ENCODE measurements at places on chromosomes 13 and 19. TPM values are rescaled to one million over a fixed set of nuclear protein-coding genes. Genes with fewer than 3 reads are reported as not detected.
A peak's percentile ranks its signal among the peaks of the same experiment; 100 is the strongest.

The C1QTNF9 gene
- total RNA-seq, result not detected

The GAPDHS gene
- total RNA-seq, result not detected

The ZNF562 gene
- 34.0 TPM for total RNA-seq

The SYCN gene
- not detected for total RNA-seq

The GNG7 gene
- total RNA-seq, result 0.32 TPM

DNA sequence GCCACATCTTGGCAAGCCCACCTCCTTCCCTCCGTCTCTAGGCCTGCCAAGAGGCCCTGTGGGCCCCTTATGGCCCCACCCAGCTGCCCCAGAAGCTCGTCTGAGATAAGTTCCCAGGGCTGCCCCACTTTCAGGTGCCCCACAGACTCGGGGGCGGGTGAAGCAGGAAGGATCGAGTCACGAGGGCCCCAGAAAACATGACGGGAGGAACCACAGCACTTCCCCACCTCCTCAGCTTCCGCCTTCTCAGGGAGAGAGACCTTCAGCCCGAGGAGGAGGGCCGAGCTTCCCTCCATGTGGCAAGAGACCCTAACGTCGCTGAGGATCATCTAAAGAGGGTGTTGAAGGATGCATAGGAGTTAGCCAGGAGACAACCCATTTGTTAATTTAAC is 4.5 kb upstream of the IL12RB1 start:
- peak; percentile 96 for DNase-seq

DNA sequence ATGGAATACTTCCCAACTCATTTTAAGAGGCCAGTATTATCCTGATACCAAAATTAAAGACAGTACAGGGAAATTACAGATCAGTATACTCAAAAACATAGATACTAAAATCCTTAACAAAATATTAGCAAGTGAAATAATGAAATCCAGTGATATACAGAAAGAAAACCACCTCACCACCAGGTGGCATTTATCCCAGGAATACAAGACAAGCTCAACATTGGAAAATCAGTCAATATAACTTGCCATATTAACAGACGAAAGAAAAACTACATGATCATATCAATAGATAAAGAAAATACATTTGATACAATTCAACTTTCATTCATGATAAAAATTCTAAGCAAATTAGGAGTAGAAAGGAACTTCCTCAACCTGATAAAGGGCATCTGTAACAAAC is 6.7 kb upstream of the GNA15 start:
- peak; percentile 26 for DNase-seq

DNA sequence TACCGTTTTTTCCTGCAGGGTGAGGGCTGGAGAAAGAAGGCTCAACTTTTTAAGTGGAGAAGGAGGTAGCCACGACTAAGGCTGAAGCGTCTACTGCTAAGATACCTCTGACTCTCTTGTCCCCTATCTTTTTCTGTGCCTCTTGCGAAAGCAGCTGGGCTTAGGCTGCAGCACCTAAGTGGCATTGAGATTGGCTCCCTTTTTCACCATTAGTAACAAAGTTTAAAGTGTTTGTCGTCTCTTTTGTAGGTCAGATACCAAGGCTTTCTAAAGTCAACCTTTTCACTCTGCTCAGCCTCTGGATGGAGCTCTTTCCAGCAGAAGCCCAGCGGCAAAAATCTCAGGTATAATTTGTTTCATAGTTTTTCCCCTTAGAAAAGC is 887 bp downstream of the CDADC1 start:
- no peak for DNase-seq

GRCh38 chr13:102968572-102969228 is 97.5 kb downstream of the SLC10A2 start:
- DNase-seq, result no peak

GRCh38 chr13:23323946-23324709 is 109.4 kb downstream of the SACS start:
- DNase-seq, result no peak

DNA sequence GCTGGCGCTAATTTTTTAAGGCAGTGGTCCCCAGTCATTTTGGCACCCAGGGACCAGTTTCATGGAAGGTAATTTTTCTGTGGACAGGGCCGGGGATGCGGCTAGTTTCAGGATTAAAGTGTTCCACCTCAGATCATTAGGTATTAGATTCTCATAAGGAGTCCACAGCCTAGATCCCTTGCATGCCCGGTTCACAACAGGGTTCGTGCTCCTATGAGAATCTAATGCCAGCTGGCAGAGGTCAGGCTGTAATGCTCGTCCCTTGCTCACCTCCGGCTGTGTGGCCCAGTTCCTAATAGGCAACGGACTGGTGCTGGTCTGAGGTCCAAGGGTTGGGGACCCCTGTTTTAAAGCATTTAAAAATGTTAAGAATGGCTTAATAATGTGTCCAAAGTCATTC is 54.1 kb downstream of the GPC6 start:
- no peak for DNase-seq

- no peak for DNase-seq
Observed at GRCh38 chr19:52028780-52029123, 573 bp upstream of the ZNF614 start.

- no peak for DNase-seq
Observed at GRCh38 chr13:91157273-91158016, 190.0 kb upstream of the MIR17HG start.

- no peak for DNase-seq
Observed at GRCh38 chr19:49985871-49986270, 24.9 kb upstream of the SIGLEC11 start.

DNA sequence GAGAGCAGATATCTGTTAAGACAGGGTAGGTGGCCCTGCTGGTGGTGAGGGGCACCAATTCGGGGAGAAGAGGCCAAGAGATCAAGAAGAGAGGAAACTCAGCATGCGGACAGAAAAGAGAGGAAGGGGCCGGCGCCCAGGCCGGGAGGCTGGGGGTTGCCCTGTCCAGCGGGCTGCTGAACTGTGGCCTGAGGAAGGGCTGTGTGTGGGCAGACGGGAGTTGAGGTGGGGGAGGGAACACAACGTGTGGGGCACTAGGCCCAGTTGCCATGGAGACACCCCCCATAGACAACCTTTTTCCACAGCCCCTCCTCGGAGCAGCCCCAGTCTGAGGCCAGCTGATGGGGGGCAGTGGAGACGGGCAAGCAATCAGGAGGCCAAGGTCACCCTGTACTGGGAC is 2.5 kb upstream of the CACNG8 start:
- no peak for DNase-seq

DNA sequence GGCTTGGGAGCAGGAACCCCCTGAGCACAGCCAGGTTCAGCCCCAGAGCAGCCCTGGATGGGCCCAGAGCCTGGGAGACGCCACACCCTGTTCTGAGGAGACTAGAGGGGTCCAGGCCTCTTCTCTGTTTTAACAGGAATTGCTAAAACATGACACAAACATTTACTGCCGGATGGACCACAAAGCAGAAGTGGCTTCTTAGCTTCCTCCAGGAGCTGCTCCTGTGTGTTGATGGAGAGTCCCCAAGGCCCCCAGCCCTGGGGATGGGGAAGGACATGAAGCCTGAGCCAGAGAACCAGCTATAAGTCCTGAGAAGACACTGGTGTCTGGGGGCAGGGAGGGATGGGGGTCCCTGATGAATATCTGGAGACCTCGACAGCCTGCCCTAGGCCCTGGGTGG is 14.6 kb downstream of the CEACAM3 start:
- DNase-seq, result no peak

GRCh38 chr19:36605101-36605876 is at the start of gene ZNF382:
Gene ZNF382, plus strand, starts transcription at chr19:36605313. Its CDS starts 4,602 bp downstream, at chr19:36609915.
- peak; percentile 89 for DNase-seq

DNA sequence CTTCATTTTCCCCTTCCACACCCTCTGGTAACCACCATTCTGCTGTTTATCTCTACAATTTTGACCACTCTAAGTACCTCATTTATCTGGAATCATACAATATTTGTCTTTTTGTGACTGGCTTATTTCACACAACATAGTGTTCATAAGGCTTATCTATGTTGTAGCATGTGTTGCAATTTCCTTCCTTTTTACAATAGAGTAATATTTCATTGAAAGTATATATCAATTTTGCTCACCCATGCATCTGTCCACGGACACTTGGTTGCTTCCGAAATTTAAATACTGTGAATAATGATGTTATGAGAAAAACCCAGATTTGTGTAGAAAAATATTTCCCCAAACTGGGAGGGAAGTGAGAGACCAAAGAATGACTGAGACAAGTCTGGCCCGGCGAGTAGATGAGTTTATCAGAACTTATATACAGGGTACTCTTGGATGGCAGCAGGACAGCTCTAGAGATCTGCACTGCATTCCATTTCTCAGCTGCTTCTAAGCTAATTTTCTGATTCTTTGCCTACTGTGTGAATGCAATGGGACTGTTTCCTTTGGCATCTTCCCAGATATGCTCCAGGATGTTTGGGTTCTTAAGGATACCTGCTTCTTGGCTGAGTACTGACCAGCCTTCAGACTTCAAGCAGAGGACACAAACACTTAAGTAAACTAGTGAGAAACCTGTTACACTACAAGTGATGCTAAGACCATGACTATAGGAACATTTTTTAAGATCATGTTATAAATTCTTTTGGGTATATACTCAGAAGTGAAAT is 834.0 kb upstream of the PCDH9 start:
- no peak for DNase-seq

DNA sequence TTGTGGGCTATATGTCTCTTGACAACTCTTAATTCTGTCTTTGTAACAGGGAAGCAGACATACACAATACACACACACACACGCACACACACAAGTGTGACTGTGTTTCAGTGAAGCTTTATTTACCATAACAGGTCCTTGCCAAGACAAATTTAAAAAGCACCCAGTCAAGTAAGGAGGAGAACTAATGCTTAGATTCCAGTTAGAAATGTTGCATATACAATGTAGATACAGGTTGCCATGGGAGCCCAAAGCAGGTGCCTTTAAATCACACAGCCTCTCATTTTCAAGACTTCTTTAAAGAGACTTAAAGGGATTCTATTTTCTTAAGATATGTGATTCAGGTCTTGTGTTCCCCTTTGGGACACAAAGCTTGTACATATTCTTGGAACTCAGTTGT is 1551.9 kb downstream of the EFNB2 start:
- no peak for DNase-seq

DNA sequence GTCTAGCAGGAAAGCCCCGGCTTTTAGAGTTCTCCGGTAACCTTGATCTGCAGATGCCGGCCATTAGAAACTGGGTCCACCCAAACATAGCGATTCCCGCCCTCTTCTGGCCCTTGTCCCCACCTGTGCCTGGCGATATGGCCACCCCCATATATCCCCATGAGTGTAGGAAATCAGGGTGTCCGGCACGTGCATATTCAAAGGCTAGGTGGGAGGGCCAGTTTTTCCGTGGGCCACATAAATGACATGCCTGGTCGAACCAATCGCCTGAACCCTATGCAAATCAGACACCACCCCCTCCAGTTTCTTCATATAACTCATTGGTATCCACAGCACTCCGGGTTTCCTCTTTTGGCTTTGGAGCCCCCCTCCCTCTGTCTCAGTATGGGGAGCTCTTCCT is 37.4 kb downstream of the ERICH4 start:
- DNase-seq, result no peak

GRCh38 chr13:93377196-93377595 is 150.6 kb downstream of the GPC6 start:
- no peak for DNase-seq

DNA sequence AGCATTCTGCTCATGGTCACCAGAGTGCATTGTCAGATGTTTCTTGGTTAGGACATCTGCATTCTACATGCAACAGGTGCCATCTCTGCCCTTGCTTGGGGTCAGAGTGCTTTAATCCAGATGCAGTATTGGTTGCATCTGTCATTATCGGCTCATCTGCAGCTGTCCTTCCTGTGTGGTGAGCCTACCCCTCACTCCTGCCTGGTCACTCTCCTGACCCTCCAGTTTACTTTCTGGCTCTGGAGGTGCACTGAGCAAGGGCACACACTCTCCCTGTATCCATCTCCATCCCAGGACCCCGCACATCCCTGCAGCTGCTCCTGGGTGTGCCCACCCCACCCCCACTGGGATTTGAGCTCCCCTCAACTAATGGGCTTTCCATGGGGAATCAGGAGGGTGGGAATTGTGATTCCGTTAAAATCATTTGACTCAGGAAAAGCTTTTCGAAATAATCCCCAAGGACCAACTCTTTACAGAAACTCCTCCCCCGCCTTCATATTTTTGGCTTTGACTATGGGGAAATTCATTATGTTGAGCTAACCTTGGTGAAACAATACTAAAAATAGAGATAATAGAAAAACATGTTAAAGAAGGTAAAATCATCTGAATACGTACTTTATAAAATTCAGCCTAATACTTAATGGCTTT is 70.2 kb downstream of the COL4A2 start:
- DNase-seq, result no peak

GRCh38 chr13:28532388-28533124 is 37.6 kb upstream of the FLT1 start:
- no peak for DNase-seq

DNA sequence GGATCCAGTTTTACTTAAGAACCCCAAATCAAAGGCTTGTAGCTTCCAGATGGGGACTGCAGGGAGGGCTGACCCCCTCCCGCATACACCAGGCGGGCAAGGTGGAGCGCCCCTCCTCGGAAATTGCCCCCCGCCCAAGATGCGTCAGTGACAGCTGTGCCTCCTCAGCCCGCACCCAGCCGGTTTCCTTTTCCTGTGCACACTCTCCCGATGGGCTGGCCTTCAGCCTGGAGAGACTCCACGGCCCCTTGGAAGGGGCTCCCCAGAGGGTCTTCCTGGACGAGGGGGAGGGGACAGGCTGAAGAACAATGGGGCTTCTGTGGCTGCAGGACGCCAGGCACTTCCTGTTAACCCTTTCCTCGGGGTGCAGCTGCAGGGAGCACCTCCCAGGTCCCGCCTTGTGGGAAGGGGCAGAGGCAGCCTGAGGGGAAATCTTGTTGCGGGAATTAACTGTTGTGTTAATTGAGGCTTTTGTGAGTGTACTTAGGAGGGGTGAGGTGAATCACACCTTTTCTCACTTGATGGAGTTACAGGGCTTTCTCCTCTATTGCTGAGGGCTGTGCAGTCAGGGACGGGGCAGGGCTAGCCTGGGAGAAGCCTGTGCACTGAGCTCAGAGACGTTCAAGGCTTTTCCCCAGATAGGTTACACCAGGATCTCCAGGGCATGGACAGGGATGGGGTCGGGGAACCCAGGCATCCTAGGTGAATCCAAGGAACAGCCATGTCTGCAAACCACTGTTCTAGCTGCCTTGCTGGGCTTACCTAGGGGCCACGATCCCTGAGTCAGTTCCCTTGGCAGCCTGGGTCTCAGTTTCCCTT is 14.3 kb downstream of the IER2 start:
- DNase-seq, result peak; percentile 50

- DNase-seq, result no peak
Observed at GRCh38 chr13:39811051-39811450, 155.6 kb downstream of the COG6 start.
